ENCODE measurements at places on chromosomes 2 and 18.

DNA sequence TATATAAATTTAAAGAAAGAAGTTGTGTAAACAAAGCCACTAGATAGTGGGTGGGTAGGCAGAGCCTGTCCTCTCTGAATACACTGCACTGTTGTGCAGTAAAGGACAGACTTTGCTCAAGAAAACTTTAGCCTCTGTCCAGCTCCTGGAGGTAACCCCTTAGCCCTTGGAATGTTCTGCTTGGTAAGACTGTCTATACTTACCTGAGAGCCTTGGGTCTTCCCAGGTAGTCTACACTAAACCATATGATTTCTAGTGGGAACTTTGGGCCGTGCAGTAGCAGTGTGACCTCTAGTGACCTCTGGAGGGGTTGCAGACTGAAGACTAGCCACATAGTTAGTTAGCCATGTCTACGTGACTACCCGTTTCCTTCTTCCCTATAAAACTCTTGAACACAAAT is 678.3 kb upstream of the NRXN1 start:
- peak; percentile 48 for DNase-seq

GRCh38 chr18:79950515-79951341 is 725 bp downstream of the SLC66A2 start:
- DNase-seq = no peak

GRCh38 chr2:241636182-241637017 is 558 bp downstream of the THAP4 start:
- peak; percentile 43 for DNase-seq

GRCh38 chr2:116224610-116225009 is 1589.9 kb upstream of the DDX18 start:
- no peak for DNase-seq

DNA sequence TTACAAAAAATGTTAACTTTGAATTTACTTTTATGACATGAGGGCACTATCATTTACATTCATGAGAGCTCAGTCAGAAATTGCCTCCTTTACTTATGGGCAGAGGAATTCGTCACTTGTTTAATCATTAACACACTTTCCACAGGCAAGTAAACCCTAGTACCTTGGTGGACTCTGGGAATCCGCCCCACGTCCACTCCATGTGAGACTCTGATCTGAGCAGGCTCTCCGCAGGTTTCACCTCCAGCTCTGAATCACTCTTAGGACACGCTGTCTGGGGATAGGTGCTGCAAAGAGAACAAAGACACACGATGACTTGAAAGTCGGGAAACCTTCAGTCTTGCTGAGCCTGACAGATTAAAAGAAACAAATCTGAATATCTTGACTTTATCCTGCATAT is 73.6 kb downstream of the LPIN2 start:
- no peak for DNase-seq

- DNase-seq = no peak
These were observed 980.1 kb upstream of the POU3F3 start for GRCh38 chr2:103873716-103874351.

DNA sequence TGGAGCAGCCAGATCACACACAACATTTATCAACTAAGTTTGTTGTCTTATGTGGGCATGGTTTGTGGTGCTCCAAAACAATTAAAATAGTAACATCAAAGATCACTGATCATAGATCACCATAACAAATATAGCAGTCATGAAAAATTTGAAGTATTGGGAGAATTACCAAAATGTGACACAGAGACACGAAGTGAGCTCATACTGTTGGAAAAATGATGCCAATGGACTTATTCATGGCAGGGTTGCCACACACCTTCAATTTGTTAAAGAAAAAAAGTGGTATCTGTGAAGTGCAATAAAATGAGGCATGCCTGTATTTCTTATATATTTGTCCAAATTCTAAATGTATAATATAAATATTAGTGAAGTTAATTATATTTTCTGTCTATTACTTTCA is 42.9 kb upstream of the CABYR start:
- no peak for DNase-seq

- peak; percentile 30 for DNase-seq
These were observed 75.6 kb upstream of the UXS1 start for GRCh38 chr2:106269591-106270291.

DNA sequence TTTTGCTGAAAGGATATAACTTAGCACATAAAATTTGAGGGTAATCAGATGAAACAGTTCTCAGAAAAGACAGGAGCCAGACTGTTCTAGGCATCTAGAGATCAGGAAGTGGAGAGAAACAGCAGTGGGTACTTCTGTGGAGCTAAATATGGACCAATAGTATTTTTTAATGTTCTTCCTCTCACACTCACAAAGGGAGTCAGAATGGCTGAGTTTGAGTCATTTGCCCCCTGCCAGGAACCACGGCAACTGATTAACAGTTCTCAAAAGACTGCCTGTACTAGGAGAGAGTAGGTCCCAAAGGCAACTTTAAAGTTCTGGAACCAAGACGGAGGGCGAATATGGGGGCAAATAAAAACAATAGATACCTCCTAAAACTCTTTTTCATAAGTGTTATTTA is 107.5 kb downstream of the GULP1 start:
- DNase-seq = no peak

- no peak for DNase-seq
These were observed 14.0 kb downstream of the ANXA4 start for GRCh38 chr2:69755862-69756467.

- no peak for DNase-seq
These were observed 125.9 kb downstream of the NFATC1 start for GRCh38 chr18:79521416-79522205.

- no peak for DNase-seq
These were observed 48.1 kb downstream of the TSN start for GRCh38 chr2:121803503-121803902.

All from MM.1S (cell line).